ENCODE measurements at places on chromosomes 2 and 18. TPM values are rescaled to one million over a fixed set of nuclear protein-coding genes. Genes with fewer than 3 reads are reported as not detected.

NEB gene
- 0.92 TPM for total RNA-seq

GRCh38 chr18:72697706-72698105 lies 153.6 kb upstream of the CBLN2 start:
- DNase-seq = no peak

ALPP gene
- not detected for total RNA-seq

PRKD3 gene
- total RNA-seq = 84.1 TPM

MFSD6 gene
- 1.2 TPM for total RNA-seq

GRCh38 chr18:37297106-37297505 lies 268.5 kb downstream of the CELF4 start:
- no peak for DNase-seq
